ENCODE measurements at places on chromosomes 3 and 15.

DNA sequence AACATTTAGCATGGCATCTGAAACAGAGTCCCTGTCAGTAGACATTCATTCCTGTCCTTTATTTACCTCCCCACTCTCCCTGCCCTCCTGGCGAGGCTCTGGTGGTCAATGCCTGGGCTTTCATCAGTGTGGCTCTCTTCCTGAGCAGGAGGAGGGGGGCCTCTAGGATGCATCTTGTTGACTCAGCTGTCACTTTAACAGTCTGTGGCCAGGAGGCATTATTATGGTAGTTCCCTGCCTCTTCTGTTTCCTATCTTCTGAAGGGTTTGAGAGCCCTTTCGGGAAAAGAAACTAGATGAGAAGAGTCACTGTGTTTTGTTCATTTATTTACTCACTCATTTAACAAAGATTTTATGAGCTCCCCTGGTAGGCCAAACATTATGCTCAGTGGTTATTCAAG, 2.4 kb upstream of the PPP1R14D start:
- no peak for DNase-seq

DNA sequence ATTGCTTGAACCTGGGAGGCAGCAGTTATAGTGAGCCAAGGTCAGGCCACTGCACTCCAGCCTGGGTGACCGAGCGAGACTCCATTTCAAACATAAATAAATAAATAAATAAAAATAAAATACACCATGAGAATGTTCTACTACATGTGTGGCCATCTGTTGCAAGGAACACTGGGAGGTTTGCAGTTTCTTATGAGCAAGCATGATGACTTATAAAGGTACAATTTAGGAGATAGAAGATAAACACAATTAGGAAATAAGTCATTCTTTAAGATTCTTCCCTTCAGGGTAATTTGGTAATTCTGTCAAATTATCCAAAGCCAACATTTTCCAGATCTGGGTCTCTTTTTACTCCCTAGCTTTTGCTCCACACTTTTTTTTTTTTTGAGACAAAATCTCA, 13.4 kb downstream of the HTR3C start:
- DNase-seq, result no peak

- no peak for DNase-seq
These were observed 40.7 kb downstream of the RFT1 start for GRCh38 chr3:53089511-53089910.

- no peak for DNase-seq
These were observed 5.8 kb downstream of the ISLR start for GRCh38 chr15:74179101-74179841.

GRCh38 chr15:38085931-38086568, 151.6 kb downstream of the TMCO5A start:
- no peak for DNase-seq

DNA sequence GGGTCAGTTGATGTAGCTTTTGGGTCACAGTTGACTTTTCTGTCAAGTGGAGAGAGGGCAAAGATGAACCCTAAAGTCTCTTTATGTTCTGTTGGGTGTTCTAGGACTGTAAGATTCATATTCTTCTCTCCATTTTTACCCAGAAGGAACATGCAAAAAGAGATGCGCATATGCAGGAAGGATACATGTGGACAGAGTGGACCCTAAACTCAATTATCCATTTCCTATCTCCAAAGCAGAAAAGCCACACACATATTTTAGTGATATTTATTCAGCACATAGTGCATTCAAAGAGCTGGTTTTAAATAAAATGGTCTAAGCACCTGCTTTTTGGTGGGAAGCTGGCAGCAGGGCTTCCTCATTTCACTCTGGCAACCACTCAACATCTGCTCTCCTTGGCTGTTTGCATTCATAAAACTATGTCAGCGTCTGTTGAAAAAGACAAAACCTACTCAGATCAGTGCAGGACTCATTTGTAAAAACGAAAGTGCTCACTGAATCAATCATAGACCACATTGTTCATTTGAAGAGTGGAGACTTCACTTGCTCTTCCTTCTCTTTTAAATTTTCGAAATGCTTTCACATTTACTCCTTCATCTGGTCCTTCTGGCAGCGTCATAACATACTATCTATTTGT, 96.6 kb downstream of the SEMA6D start:
- DNase-seq, result no peak

DNA sequence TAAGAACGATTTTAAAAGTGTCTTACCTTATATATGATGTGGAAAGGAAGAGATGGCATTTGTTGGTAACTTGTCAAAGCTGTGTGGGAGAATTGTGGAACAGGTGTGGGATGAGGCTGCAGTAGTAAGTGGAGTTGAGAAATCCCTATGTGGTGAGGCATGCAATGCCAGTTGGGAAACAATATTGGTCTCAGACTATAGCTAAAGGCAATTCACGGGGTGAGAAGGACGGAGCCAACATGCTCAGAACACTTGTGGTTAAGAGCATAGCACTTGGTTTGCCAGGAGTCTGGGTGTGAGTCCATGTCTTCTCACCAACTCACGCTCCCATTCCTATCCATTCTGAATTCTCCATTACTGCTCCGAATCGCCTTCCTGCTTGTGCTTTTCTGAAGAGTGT, 615.6 kb upstream of the ADAMTS9 start:
- DNase-seq, result no peak

DNA sequence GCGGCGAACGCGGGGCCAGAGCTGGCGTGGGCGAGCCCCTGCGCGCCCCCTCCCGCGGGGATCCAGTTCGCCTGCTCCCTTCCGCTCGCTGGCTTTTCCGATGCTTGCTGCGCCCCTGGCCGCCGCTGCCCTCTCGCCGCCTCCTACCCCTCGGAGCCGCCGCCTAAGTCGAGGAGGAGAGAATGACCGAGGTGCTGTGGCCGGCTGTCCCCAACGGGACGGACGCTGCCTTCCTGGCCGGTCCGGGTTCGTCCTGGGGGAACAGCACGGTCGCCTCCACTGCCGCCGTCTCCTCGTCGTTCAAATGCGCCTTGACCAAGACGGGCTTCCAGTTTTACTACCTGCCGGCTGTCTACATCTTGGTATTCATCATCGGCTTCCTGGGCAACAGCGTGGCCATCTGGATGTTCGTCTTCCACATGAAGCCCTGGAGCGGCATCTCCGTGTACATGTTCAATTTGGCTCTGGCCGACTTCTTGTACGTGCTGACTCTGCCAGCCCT, 721 bp downstream of the P2RY1 start:
- peak; percentile 33 for DNase-seq

GRCh38 chr3:190336516-190337189, 14.4 kb upstream of the CLDN1 start:
- DNase-seq, result no peak

- no peak for DNase-seq
These were observed at the start of gene TRIM71 for GRCh38 chr3:32817558-32818228. TSS of gene TRIM71 (plus strand) at chr3:32817997. CDS start at chr3:32818081, 84 bp downstream.

GRCh38 chr3:50167069-50167840, 12.1 kb downstream of the SEMA3F start:
- DNase-seq, result no peak

DNA sequence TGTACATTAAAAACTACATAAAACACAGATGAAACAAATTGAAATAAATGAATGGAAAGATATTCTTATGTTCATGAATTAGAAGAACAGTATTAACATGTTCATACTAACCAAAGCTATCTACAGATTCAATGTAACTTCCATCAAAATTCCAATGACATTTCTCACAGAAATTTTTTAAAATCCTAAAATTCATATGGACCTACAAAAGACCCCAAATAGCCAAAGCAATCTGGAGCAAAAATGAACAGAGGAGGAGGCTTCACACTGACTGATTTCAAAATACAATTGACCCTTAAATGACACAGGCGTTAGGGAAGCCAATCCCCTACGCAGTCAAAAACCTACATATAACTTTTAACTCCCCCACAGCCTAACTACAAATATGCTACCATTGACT, 39.4 kb downstream of the KPNA1 start:
- DNase-seq, result no peak

DNA sequence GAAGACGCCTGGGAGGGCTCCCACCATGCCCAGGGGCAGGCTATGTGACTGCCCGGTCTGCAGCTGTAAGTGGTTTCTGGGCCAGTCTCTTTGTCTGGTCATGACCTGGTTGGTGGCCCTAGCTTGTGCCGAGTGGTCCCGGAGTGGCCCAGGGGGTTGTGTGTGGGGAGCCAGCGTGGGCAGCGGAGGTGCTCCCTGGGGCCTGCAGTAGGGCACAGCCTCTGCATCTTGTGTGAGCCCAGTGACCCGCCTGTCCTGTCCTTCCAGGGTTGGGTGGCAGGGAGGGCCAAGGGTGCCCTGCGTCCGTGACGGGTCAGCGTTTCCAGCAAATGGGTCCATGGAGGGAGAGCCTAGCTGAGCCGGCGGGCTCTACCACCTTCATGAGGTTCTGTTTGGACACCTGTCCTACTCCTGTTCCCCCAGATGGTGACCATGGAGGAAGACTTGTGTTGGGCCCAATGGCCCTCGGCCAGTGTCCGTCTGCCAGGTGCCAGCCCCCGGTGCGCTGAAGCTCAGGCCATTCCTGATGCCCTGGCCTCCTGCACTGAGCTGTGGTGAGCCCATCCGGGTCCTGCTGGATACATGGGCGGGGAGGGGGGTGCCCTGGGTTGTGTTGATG, 215.4 kb downstream of the SNRPN start:
- DNase-seq, result no peak

GRCh38 chr3:106333911-106334618, 465.3 kb upstream of the CBLB start:
- DNase-seq, result no peak
